ENCODE measurements at places on chromosomes 3 and 15. TPM values are rescaled to one million over a fixed set of nuclear protein-coding genes. Genes with fewer than 3 reads are reported as not detected.

Gene CD200R1L
- not detected for total RNA-seq

GRCh38 chr15:68512598-68512997, 66.2 kb upstream of the CORO2B start:
- no peak for DNase-seq

Gene MAN2C1
- total RNA-seq, result 123 TPM

GRCh38 chr3:138417559-138417982, 16.8 kb upstream of the ESYT3 start:
- peak; percentile 56 for DNase-seq

DNA sequence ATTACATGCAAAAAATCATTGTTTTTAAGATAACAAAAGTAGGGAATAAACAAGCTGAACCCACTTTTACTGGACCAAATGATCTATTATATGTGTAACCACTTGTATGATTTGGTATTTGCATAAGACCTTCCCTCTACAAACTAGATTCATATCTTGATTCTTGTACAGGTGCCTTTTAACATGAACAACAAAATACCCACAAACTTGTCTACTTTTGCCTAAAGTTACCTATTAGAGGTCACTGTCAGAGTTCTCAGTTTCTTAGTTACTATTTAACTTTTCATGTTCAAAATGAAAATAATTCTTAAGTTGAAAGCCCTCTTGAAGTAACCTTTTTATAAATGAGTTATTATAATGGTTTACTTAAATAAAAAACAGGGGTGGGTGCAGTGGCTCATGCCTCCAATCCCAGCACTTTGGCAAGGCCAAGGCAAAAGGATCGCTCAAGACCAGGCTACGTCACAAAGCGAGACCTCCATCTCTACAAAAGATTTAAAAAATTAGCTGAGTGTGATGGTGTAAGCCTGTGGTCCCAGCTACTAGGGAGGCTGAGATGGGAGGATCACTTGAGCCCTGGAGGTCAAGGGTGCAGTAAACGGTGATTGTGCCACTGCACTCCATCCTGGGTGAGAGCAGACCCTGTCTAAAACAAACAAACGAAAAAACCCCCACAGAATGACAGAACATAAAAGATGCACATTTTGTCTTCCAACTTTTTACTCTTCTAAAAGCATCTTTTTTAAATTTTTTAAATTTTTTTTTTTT, 16.0 kb downstream of the ACTR8 start:
- no peak for DNase-seq

DNA sequence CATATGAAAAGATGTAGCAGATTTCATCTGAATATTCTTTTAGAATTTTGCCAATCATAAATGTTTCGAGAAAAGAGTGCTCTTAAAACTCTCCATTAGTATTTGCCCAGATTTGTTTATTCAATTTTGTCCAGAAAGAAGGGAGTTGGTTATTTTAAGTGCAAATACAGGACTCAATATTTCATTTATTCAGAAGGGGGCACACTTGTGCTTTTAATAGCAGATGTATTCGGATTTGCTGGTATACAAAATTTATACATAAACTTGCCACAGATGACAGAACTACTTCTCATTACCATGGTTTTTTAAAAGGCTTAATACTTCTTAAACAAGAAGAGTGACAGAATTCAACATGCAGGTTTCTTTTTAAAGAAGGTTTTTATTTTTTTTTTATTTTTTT, 69.8 kb upstream of the GRM7 start:
- no peak for DNase-seq

Gene UCN2
- total RNA-seq, result not detected

DNA sequence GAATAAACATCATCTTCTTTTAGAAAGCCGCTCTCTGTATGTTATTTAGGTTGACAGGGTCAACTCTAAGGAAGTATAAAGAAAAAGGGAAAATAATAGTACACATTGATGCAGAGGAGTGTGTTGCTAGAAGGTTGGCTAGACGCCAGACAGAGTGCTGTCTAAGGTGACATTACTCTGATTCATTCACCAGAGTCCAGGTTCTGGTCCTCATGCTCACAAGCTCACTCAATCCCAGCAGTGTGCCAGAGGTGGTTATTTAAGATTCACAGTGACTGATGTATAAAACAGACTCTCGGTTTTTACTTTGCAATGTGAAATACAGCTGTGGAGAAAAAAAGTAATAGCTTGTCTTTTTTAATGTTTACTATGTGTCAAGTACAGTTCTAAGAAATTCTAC, 1.7 kb downstream of the CFAP44 start:
- no peak for DNase-seq

Measured in activated naive CD8-positive, alpha-beta T cell treated with anti-CD3 and anti-CD28 coated beads for 36 hours (primary cell).